ENCODE measurements at places on chromosomes 11 and 22.

- DNase-seq, result no peak
Measured at GRCh38 chr11:93081694-93082093, 112.2 kb downstream of the MTNR1B start.

DNA sequence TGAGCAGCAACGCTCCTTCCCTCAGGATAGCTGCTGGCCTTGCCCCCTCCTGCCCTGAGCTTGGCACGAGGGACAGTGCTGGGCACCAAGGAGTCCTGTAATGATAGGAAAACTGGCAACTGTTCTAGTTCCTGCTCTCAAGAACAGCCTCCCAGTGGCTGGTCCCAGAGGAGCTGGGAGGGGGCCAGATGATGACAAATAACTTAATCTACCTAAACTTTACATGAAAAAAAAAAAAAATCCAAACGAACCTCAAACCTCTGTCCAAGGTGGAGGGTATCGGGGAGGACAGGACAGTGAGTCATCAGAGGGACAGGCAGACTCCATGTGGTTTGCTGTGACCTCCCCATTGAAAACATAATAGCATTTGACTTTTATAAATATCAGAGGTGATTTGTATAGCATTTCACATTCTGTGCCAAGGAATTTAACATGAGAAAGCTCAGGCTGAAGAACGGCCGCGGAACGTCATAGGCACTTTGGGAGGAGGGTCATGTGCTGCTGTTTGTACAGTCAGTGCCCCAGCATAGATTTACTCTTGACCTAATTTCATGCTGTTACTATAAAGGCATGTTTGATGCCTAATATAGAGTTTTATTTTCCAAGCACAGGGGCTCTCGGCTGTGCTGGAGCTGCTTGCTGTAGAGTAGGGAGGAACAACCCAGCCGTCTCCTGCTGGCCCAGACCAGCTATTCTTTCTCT, 98.2 kb upstream of the NNMT start:
- no peak for DNase-seq

- DNase-seq, result no peak
Measured at GRCh38 chr11:76382209-76382608, 1.1 kb downstream of the GVQW3 start.

- DNase-seq, result peak; percentile 58
Measured at GRCh38 chr11:76807206-76807875, 24.2 kb downstream of the TSKU start.

DNA sequence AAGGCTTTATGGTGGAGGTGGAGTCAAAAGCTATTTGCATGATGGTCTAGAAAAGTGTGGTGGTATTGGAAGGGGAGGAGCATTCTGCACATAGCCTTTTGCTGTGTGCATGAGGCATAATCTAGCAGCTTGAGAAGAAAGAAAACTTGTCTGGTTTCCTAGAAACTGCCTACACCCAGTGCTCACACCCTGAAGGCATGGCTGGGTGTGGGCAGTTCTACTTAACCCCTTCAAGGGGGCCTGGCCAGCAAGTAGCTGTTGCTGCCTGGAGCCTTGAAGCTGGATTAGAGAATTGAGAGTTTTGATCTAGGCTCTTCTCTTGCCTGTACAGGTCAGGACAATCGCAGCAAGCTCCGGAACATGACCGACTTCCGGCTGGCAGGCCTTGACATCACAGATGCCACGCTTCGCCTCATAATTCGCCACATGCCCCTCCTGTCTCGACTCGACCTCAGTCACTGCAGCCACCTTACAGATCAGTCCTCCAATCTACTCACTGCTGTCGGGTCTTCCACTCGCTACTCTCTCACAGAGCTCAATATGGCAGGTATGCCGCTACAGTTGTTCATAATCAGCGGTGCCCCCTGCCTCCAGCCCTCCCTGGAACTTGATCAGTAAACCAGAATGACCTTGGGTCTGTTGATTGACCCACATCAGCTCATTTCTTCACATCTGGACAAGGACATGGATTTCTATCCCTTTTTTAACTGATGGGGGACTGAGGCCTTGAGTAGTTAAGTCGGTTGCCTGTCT, 12.2 kb upstream of the GRK2 start:
- no peak for DNase-seq

- no peak for DNase-seq
Measured at GRCh38 chr11:127506647-127507046, 506.1 kb upstream of the KIRREL3 start.

- DNase-seq, result no peak
Measured at GRCh38 chr11:31960126-31960525, 130.7 kb upstream of the RCN1 start.

DNA sequence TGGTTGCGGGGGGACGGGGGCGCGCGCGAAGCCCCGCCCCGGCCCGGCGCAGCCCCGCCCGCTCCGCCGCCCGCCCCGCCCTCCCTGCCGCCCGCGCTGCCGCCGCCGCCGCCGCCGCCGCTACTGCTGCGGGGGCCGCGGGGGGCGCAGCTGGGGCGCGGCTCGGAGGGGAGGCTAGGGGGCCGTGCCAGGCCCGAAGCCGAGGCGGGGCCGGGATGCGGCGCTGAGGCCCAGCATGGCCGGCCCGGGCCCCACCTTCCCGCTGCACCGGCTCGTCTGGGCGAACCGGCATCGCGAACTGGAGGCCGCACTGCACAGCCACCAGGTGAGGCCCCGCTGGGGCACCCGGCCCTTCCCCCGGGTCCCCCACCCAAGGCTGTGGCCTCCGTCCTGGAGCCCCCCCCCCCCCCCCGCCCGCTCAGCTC, at the start of gene ANKRD13D:
Gene ANKRD13D, plus strand, starts transcription at position 78 of the 425 bp plus-strand sequence. Its CDS starts 158 bp downstream, at position 236.
- DNase-seq, result no peak

- no peak for DNase-seq
Measured at GRCh38 chr11:119810478-119811232, 81.7 kb upstream of the NECTIN1 start.

- DNase-seq, result no peak
Measured at GRCh38 chr11:126060757-126061171, 1.9 kb downstream of the CDON start.

GRCh38 chr11:71156301-71156700, 96.1 kb downstream of the SHANK2 start:
- DNase-seq, result no peak

DNA sequence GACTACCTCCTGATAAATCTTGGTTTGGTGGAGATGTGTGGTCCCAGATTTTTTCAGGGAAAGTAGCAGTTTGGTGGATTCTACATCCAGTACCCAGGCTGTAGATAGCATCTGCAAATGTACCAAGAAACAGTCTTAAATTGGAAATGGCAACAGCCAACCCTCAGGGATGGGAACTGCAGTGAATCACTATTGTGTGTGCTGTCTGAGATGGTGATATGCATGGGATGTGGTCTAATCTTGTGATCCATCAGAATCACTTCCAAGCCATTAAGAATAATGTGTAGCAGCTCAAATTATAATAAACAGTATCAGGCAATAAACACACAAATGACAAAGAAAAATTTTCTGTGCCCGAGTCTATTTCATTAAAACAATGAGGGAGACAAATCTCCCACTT, 3.4 kb downstream of the OLFML1 start:
- DNase-seq, result no peak

- no peak for DNase-seq
Measured at GRCh38 chr22:33785283-33785968, 134.8 kb downstream of the LARGE1 start.

- no peak for DNase-seq
Measured at GRCh38 chr22:49368221-49368975, 459.3 kb downstream of the BRD1 start.

DNA sequence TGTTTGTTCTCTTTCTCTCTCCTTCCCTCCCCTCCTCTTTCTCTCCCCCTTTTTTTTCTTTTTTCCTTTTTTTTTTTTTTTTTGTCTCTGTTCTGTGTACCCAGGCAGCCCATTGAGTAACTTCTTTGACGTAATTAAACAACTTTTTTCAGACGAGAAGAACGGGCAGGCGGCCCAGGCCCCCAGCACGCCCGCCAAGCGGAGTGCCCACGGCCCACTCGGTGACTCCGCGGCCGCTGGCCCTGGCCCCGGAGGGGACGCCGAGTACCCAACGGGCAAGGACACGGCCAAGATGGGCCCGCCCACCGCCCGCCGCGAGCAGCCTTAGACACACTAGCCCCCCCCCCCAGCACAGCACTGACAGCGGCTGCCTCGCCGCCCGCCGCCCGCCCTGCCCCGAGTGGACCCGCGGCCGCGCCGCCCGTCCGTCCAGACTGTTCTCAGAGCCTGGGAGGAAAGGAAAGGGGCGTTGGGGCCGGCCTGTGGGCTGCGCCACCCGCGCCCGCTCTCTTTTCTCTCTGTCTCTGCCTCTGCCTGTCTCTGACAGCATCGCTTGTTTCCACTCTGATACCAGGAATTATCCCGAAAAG, 26.1 kb downstream of the MOB2 start:
- DNase-seq, result no peak

- DNase-seq, result no peak
Measured at GRCh38 chr11:77106321-77106720, 3.7 kb downstream of the OMP start.

GRCh38 chr11:65479184-65480145, 19.4 kb upstream of the MALAT1 start:
- no peak for DNase-seq

DNA sequence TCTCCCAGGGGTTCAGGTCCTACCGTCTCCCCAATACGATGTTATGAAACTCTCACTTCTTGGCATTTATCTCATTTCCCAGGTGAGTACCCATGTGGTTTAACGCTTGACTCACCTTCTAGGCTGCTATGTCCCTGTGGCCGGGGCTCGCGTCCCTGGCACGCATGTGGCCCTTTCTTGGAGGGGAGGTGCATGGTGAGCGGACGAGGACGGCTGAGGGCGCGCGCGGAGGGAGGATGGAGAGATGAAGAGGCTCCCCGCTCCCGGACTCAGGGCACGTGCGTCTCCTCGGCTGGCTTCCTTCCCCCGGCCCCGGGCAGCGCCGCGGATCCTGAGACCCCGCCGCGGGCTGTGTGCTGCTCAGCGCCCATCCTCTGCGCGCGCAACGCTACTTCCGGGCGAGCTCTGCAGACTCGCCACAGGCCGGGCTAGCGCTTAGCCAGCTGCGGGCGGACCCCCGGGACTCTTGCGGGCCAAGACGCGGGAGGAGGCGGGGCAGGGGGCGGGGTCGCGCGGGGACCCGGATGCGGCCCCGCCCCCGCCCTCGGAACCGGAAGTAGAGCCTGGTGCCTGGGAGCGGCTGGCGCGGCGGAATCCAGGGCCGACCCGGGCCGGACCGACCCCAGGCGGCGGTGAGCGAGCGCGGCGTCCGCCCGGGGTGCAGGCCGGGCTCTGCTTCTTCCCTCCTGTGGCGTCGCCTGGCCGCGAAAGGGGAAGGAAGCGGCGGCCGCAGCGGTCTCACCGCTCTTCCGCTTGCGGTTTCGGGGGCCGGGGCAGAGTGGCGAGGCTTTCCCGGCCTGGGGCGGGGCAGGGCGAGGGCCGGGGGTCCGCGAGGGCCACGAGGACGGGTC, at the start of gene CTTN:
Gene CTTN, plus strand, starts transcription at position 547 of the 851 bp plus-strand sequence. CDS start 8,769 bp downstream, outside the sequence.
- peak; percentile 69 for DNase-seq

GRCh38 chr11:69535908-69536307, 54.4 kb downstream of the LINC01488 start:
- DNase-seq, result no peak

DNA sequence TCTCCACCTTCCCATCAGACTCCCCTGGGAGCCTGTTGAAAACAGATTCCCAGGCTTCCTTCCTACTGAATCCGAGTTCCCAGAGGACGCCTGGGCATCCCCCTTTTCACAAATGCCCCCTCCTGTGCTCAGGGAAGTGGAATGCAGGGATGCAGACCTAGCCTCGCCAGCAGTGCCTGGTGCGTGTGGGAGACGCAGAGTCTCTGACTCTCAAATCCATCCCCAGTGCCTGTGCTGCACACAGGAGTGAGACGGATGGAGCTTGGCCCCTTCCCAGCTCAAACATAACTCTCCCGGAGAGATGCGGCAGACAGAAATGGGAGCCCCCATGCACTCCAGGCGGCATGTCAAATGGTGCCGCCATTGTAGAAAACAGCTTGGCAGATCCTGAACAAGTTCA, 62.6 kb downstream of the CTTN start:
- DNase-seq, result no peak

- no peak for DNase-seq
Measured at GRCh38 chr22:27850000-27850521, 48.5 kb upstream of the MN1 start.

GRCh38 chr22:46803031-46803880, 40.8 kb downstream of the TBC1D22A start:
- peak; percentile 43 for DNase-seq

DNA sequence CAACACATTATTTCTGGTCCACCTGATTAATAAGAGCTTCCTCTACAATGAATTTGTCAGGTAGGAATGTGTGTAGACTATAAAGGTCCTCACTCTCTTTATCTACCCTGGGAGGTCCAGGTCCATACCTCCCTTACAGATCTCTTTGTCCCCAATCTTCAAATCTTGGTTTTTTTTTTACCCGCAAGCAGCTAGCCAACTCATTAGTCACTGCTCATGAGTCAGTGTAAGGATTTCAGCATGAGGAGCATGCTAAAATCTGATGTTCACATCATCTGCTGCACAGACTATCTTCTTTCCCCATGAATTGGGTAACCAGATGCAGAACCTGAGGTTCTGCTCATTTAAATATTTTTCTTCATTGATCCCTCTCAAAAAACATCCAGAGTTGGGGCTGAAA, 397.0 kb upstream of the ISX start:
- DNase-seq, result no peak

GRCh38 chr22:46721501-46722085, 16.5 kb downstream of the CERK start:
- no peak for DNase-seq

- no peak for DNase-seq
Measured at GRCh38 chr11:66857234-66857926, 516 bp downstream of the LRFN4 start.

DNA sequence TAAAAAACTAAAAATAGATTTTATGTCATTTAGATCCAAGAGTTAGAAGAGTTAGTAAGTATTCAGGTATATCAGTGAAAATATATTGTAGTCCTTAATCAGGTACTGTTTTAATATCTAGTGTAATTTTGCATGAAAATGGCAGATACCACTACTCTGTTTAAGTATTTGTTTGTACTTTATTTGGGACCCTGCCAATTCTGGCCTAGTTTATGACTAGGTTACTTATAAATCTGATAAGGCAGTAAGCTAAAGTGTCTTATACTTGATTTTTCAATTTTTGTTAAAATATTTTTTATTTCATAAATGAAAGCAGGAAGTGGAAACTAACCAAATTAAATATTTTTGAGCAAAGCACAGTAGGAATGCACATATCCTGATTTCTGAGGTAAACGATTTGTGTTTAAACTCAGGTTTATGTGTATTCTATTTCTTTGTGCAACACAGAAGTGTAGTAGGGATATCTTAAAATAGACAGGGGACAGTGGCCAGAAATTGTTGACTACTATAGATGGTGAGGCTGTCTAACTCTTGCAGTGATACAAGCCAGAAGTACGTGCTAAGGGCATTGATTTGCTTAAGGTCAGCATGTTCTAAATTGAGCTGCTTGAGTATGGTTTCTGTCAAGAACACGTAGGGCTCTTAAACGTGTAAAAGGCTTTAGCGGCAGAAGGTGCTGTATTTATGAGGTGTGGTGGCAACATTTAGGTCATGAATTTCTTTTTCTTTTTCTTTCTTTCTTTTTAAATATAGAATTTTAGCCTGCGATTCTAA, 34.0 kb downstream of the HIPK3 start:
- DNase-seq, result no peak

DNA sequence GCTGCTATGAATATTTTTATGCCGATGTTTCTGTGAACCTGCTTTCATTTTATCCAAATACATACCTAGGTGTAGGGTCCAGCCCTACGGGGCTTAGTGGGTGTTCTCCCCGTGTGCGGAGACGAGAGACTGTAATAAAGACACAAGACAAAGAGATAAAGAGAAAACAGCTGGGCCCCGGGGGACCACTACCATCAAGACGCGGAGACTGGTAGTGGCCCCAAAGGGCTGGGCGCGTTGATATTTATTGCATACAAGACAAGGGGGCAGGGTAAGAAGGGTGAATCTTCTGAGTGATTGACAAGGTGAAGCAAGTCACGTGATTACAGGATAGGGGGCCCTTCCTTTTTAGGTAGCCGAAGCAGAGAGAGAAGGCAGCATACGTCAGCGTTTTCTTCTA, 920.1 kb downstream of the BRD1 start:
- DNase-seq, result no peak

Measured in stimulated activated CD4-positive, alpha-beta T cell treated with anti-CD3 and anti-CD28 coated beads, Interleukin-1b, Interleukin-23, amount 100 ng/mL, for 1 hour (primary cell).